ENCODE measurements at places on chromosomes 13 and 19.

GRCh38 chr19:17807731-17808316 lies 12.9 kb downstream of the B3GNT3 start:
- DNase-seq = no peak

DNA sequence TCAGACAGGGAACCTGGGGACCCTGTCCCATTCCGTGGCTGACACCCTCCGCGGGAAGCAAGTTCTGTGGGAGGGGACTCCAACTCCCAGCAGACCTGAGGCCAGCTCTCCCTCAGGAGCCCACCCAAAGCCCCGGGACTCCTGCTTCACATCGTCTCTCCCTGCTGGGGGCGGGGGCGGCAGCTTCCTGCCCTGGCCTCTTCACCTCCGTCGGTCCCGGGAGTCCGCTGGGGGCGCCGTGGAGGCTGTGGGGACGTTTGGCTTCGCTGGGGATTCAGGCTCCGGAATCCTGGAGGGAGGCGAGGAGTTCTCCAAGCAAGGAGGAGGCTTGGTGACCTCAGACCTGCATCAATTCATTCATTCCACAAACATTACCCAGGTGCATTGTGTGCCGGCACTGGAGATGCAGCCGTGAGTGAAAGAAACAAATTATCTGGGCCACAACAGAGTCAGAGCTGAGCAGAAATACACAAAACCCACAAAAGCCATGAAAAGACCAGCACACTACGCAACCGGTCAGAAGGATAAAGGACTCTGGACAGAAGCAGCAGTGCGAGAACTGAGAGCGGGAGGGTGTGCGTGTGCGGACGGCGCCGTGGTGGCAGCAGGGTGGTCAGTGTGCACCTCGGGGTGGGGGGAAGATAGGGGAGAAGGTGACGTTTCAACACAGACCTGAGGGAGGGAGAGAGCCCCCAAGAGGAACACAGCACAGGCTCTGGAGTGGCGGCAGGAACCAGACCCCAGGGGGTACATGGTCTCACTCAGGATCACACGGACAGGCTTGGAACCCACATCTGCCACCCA lies 19.0 kb downstream of the EPS8L1 start:
- DNase-seq = no peak

DNA sequence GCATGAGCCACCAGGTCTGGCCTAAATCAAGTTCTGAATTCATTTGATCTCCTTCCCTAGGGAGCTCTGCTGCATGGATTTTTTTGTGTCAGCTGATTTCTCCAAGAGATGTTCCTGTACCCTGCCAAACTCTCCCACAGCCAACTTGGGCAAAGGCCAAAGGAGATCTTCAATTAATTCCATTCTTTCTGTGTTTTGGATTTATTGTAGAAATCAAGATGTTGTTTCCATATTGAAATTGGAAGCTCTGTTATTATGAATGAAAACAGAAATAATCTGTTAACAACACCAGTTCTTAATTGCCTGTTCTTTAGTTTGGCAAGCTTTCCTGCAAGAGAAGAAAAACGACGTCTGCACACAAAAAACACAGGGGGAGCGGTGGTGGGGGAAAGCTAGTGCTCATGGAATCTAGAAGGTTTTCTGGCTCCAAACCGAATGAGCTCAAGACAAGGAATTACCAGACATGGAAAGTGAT lies 86.5 kb upstream of the ABCC4 start:
- DNase-seq = no peak

DNA sequence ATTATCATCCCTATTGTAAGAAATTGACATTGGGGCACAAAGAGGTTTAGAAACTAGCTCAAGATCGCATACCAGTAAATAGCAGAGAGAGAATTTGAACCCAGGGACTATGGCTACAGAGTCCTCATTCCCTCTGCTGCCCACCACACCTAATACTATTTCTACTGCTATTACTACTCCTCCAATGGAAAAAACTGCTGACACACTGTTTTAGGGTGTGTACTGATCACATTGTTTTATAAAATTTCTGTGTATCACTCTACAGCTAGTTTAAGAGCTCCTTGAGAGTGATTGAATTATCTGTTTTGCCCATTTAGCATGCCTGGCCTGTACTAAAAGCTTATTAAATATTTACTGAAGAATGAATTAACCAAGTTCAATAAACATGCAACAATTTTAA lies 552.4 kb downstream of the GPC5 start:
- no peak for DNase-seq

GRCh38 chr19:15279326-15279904 lies 47.2 kb upstream of the EPHX3 start:
- DNase-seq = no peak

GRCh38 chr13:95530178-95530577 lies 22.3 kb upstream of the CLDN10 start:
- no peak for DNase-seq

- DNase-seq = no peak
Observed at GRCh38 chr19:7391218-7391670, 42.5 kb downstream of the ARHGEF18 start.

GRCh38 chr13:53250977-53251376 lies 222.4 kb downstream of the OLFM4 start:
- no peak for DNase-seq

- DNase-seq = no peak
Observed at GRCh38 chr13:49587311-49587847, 2.0 kb upstream of the RCBTB1 start.

DNA sequence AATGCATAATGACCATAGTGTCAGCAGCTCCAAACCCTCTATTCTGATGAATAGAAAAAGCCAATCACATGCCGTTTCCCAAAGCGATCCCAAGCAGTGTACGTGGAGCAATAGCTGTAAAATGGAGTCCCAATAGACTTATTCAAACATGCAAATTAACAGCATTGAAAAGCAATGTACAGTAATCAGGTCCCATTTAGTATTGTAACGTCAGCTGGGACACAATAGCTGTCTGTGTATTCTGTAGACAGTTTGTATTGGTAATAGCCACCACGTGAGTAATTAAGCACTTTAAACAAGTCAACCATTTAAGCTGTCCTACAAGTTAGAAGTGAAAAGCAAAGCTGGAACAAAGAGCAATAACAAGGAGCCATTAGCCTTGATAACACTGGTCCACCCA lies 698.2 kb downstream of the PCDH17 start:
- DNase-seq = no peak

GRCh38 chr19:11674067-11674492 lies 64.7 kb downstream of the ZNF823 start:
- no peak for DNase-seq

DNA sequence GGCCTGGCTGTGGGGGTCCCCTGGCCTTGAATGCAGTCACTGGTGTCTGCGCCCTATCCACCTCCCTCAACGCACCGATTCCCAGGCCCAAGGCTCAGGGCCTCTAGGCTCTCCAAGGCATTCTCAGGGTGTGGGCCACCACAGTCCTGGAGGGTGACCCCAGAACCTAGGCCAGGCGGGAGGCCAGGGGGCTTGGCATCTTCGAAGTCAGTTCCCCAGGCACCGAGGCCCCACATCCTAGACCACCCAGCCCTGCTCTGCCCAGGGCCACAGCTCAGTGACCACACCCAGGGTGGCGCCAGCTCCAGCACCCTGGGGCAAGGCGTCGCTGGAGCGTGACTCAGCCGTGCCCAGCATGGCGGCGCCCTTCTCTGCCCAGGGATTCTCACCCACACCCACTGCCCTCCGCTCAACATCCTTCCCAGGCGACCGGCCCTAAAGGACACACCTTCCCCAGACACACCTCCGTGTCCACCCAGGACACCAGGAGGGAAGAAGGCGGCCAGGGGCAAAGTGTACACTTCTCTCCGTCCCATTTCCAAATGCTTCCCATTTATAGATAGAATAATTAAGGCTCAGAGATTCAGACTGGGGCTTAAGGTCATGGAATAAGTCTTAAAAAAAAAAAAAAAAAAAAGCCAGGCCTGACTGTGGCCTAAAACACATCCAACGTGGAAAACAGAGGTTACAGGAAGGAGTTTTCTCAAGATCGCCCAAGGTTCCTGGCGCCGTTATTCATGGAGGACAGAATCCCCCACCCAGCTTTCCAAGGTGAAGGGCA lies 36.4 kb upstream of the NANOS3 start:
- no peak for DNase-seq

DNA sequence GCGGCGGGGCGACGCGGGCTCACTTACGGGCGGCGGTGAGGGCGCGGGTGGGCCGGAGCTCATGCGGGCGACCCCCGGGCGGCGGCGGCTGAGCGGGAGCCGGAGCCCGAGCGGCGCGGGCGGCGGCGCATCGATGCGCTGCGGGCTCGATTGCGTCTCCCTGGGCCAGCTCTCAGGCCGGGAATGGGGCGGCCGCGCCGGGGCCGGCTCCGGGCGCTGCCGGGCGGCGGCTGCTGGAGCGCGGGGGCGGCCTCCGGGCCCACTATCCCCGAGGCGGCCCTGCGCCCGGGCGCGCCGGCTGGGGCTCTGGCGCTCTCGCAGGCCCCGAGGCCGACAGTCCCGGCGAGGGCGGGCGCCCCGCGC lies 1.4 kb upstream of the TSHZ3 start:
- DNase-seq = no peak
